ENCODE measurements at places on chromosomes 2 and 18. TPM values are rescaled to one million over a fixed set of nuclear protein-coding genes. Genes with fewer than 3 reads are reported as not detected.

DHRS9 gene
- total RNA-seq, result not detected

COX7A2L gene
- 174 TPM for total RNA-seq

PCARE gene
- not detected for total RNA-seq

SIGLEC15 gene
- total RNA-seq, result 1.9 TPM

GAL3ST2 gene
- not detected for total RNA-seq

C2orf92 gene
- 1.2 TPM for total RNA-seq

IL1B gene
- 0.36 TPM for total RNA-seq

MROH2A gene
- not detected for total RNA-seq

PXDN gene
- total RNA-seq, result 119 TPM

RTP5 gene
- not detected for total RNA-seq

MEP1B gene
- not detected for total RNA-seq

CFAP65 gene
- not detected for total RNA-seq

HOXD11 gene
- total RNA-seq, result not detected

LYG2 gene
- not detected for total RNA-seq

TUBB8B gene
- total RNA-seq, result not detected

PTPRN gene
- total RNA-seq, result 0.36 TPM

ICA1L gene
- 6.5 TPM for total RNA-seq

GPR39 gene
- 15.3 TPM for total RNA-seq

CLASP1 gene
- 50.0 TPM for total RNA-seq

ADRA2B gene
- total RNA-seq, result 0.12 TPM

MGAT5 gene
- total RNA-seq, result 34.4 TPM

WDCP gene
- total RNA-seq, result 8.4 TPM

GATA6 gene
- 0.12 TPM for total RNA-seq

THSD7B gene
- not detected for total RNA-seq

LBH gene
- total RNA-seq, result 215 TPM

GAREM2 gene
- 3.3 TPM for total RNA-seq

LDAH gene
- total RNA-seq, result 23.0 TPM

NPHP1 gene
- total RNA-seq, result 4.4 TPM

SLC39A10 gene
- total RNA-seq, result 34.1 TPM

All from hair follicle dermal papilla cell (primary cell).